AG08396 (cell line): ENCODE measurements at places on chromosomes 5 and 9.
A peak's percentile ranks its signal among the peaks of the same experiment; 100 is the strongest.

- DNase-seq: no peak
These were observed 4.1 kb downstream of the FGFR4 start for GRCh38 chr5:177090813-177091212.

DNA sequence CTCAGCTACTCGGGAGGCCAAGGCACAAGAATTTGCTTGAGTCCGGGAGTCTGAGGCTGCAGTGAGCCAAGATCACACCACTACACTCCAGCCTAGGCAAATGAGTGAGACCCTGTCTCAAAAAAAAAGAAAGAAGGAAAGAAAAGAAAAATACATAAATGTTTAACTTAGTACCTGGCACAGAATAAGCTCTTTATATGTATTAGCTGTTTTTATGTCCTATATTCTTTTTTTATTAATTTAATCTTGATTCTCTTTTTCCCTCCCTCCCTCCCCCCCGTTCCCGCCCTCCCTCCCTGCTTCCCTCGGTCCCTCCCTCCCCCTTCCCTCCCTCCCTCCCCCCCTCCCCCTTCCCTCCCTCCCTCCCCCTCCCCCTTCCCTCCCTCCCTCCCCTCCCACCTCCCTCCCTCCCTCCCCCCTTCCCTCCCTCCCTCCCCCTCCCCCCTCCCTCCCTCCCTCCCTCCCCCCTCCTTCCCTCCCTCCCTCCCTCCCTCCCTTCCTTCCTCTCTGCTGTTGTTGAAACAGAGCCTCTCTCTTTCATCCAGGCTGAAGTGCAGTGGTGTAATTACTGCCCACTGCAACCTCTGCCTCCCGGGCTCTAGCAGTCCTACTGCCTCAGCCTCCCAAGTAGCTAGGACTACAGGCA lies 135.8 kb upstream of the GRHPR start:
- DNase-seq: no peak

DNA sequence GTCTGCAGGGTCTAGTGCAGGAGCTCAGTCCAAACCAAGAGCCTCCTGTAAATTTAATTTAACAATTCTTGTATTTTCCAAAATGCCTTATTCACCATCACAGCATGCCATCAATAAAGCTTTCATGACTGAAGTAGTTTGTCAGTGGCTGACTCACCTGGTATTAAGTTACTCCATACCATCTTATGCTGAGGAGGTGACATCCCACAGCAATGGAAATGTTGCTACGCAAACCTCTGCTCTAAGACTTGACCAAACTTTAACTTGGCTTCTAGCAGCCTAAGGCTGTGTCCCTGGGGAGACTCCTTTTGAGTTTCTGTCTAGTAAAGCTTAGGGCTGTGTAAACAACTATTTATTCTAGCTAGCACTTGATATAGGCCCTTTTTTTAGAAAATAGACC lies 1231.3 kb upstream of the CDH18 start:
- no peak for DNase-seq

DNA sequence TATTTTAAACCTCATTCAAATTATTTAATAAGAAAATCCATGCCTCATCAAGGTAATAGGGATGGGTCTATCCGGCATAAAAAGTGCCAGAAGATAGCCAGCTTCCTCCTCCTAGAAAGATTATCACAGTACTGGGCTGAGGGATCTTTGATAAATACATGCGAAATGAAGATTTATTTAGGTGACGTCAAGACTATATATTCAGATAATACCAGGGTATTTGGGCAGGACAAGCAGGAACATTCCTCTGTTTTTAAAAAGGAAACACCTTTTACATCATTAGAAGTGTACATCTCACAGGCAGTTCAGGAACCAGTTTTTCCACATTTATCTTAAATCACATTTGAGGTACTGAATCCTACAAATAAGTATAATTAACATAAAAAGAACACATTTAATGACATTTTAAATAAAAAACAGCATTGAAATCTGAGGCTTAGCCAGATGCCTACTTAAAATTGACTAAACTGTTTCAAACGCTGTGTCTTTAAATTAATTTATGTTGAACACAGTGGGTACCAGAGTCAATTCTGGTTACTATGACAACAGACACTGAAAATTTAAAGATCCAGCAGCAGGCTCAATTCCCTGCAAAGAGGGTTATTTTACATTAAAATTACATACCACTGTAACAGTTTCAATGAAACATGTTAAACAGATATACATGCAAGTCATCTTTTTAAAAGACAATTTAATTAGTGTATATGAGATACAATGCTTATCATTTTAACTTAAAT lies 124.7 kb upstream of the SLCO6A1 start:
- DNase-seq: no peak

DNA sequence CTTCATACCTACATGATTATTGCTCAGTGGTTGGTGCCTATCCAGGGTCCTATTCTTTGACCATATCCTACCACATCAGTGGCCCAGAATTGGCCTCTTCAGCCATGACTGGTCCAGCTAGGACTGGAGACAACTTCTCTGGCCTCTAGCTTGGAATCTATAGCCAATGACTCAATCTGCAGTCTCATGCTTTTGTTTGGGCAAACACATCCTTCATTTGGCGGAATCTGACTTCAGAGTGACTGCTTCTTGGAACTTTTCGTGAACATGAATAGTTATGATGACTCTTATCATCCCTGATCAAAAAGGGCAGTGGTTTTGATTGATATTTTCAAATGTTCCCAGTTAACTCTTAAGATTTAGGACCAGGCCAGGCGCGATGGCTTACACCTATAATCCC lies 134.1 kb downstream of the PAPPA start:
- peak; percentile 21 for DNase-seq

- no peak for DNase-seq
These were observed 128.7 kb downstream of the C5orf15 start for GRCh38 chr5:133839721-133840120.

DNA sequence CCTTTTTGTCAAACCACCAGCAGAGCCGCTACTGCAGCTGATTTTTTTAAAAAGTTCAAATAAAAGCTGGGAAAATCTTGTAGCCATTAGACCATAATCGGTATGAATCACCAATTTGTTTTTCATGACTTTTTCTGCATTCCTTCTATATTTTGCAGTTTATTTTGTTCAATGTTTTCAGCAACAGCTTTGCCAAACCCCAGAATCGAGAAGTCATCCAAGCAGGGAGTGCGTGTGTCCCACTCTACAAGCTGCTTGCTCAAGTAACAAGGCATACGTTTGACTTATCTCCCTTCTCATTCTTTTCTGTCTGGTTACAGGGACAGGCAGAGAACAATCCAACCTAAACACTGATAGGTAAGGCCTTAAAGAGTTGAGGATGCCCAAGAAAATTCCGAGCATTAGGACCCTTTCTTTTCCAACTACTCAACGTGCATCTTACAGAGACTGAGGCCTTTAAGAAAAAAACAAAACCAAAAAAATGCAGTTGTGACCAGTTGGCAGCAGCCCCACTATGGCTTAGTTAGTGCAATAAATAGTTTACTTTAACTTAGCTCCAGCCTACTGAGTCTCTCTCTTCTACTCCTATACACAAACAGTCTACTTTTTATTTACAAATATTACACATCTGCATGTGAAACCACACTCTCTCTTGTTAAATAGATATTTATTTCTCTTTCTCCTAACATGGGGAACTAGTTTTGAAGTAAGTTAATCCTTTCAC lies 134.7 kb upstream of the SLIT3 start:
- no peak for DNase-seq
